GM13976 (cell line): ENCODE measurements at places on chromosomes 12 and 14.

- no peak for DNase-seq
These were observed 514.6 kb downstream of the FUT8 start for GRCh38 chr14:65926935-65927700.

- no peak for DNase-seq
These were observed 8.0 kb upstream of the SMARCD1 start for GRCh38 chr12:50077099-50077498.

GRCh38 chr14:103693515-103693914, 21.7 kb downstream of the XRCC3 start:
- DNase-seq: no peak

- DNase-seq: no peak
These were observed 131.4 kb downstream of the DACT1 start for GRCh38 chr14:58769011-58769643.

GRCh38 chr12:63916561-63917476, 72.3 kb downstream of the SRGAP1 start:
- DNase-seq: no peak

DNA sequence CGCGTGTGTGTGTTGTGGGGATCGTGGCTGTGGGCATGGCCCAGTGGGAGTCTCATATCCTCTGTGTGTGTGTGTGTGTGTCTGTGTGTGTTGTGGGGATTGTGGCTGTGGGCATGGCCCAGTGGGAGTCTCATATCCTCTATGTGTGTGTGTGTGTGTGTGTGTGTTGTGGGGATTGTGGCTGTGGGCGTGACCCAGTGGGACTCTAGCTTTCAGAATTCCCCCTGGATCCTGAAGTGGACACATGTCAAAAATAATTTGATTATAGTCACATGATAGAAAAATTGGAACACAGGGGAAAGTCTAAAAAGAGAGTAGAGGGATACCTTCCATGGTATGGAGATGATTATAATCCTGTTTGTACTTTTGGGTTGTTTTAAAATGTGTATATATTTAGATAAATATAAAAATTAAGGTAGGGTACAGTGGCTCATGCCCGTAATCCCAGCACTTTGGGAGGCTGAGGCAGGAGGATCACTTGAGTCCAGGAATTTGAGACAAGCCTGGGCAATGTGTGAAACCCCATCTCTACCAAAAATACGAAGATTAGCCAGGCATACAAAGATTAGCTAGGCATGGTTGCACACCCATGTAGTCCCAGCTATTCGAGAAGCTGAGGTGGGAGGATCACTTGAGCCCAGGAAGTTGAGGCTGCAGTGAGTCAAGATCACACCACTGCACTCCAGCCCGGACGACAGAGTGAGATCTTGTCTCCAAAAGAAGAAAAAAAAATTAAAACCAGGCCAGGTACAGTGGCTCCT, 11.0 kb downstream of the PAPLN start:
- DNase-seq: no peak

GRCh38 chr12:109864916-109865315, 15.4 kb downstream of the GLTP start:
- DNase-seq: no peak
